ENCODE measurements at places on chromosomes 5 and 9.

GRCh38 chr9:122949696-122950095 lies 8.9 kb downstream of the RABGAP1 start:
- peak; percentile 53 for DNase-seq

DNA sequence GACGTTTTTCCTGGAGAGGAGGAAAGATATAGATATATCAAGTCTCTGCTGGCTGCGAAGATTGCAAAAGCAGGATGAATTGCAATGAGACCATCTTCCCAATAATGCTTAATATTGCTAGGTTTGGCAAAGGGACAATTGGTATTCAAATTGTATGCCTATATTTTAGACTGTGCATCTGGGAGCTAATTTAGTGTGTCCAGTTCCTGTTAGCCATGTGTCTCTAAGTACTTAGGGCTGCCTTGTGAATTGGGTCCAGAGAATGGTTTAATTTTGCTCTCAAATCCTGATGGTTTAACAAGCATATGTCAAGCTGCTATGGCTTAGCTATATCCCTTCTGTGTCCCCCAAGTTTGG lies 97.6 kb upstream of the ZNF366 start:
- no peak for DNase-seq

- no peak for DNase-seq
Measured at GRCh38 chr9:134994926-134995791, 77.4 kb upstream of the FCN1 start.

- peak; percentile 98 for DNase-seq
Measured at GRCh38 chr5:170221327-170221741, 11.5 kb upstream of the C5orf58 start.

DNA sequence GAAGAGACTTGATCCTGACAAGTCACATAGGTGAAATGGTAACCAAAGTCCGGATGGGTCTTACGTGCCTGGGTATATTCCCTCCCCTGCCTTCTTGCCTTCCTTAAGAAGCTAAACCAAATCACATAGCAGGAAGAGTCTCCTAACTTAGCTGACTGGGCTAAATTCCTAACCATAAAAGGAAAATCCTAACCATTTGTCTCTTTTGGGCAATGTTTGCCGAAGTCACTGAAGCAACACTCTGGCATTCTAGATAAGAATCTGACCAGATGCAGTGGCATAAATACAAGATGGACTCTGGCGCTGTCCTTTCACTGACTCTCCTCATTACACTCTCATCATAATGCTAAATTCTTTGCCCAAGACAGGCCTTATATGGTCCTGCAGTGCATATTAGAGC lies 625.5 kb upstream of the RORB start:
- DNase-seq, result no peak

- DNase-seq, result no peak
Measured at GRCh38 chr5:116455061-116455460, 119.6 kb downstream of the SEMA6A start.

GRCh38 chr5:34487159-34487879 lies 168.8 kb upstream of the RAI14 start:
- DNase-seq, result no peak

- DNase-seq, result no peak
Measured at GRCh38 chr5:14748180-14748900, 83.8 kb downstream of the OTULIN start.

DNA sequence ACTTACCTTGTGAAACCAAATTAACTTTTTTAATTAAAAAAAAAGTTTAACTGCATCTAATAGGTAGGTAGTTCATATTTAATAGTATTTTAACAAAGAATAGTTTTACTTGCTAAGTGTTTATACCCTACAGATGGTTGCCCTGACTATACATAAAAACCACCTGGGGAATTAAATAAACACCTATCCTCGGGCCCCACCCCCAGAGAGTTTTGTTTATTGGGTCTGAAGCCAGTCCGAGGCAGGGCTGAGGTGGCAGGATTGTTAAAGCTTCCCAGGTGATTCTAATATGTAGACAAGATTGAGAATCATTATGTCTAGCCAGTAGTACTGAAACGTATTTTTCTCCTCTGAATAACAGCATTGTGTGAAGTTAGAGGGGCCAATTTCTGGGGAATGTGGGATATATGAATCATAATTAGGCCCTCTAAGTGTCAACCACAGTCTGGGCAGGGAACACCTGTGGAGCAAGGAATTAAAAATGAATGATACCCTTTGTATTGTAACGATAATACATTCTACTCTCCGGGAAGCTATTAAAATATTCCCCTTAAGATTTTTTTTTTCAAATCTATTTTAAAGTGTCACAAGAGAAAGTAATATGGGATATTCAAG lies 5.6 kb upstream of the PAM start:
- DNase-seq, result no peak

DNA sequence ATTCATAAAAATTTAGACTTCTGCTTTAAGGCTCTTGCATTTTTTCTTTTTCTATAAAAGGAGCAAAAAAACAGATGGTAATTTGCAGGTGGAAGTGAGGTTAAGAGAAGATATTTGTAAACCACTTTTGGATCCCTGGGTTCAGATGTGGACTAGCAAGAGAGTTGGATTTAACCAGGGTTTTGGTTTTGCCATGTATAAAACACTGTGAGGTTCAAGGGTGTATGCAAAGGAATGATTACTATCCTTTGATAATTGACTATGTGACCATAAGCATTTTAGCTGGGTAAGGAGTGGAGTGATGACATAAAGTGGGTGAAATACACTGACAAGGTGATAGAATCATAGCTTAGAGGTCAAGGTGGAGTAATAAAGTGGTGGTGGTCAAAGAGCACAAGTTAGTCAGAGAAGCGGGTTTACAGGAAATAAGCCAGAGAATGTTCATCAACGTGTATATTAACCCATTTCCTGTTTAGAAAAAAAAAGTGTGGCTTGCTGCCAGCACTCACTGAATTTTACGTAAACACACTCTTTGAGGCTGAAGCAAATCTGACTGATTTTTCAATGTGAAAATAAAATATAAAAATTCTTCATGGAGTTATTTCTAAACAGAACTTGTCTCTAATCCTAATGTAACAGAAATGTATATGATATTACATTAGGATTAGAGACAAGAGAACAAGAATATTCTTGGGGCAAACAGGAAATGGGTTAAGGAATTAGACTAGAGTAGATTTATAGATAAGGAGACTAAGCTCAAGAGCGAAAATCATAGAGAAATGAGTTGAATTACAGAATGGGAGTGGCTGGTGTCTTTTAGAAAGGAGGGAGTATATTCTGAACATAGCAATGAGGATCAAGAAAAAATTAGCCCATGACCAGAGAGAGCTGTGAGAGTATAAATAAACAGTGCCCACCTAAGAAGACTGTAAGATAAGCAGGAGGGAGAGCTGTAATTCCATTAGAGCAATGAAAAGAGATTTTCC lies 74.5 kb downstream of the CDKN2A start:
- DNase-seq, result no peak

- no peak for DNase-seq
Measured at GRCh38 chr9:77841739-77842386, 189.7 kb downstream of the GNAQ start.

- peak; percentile 41 for DNase-seq
Measured at GRCh38 chr5:79829260-79829659, 139.6 kb downstream of the CMYA5 start.

GRCh38 chr9:90343991-90344390 lies 298.6 kb downstream of the DIRAS2 start:
- peak; percentile 11 for DNase-seq

DNA sequence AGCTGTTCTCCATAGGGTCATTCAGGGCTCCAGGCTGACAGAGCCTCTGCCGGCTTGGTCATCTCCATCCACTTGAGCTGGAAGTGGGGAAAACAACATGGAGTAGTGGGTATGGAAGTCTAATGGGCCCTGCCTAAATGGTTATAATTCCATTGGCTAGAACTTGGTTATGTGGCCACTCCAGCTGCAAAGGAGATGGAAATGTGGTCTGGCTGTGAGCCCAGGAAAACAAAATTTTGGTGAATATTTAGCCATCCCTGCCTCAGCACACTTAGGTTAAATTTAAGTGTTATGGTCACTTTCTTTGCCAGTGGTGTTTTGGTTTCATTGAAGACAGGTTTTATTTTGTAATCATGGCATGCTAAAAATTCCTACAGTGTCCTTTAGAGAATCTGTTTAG lies 112.3 kb downstream of the SMARCA2 start:
- DNase-seq, result no peak
